Inflammatory macrophage (primary cell): ENCODE measurements at places on chromosomes 7 and 10.

GRCh38 chr10:30542001-30542894, 87.3 kb downstream of the LYZL2 start:
- peak; percentile 73 for DNase-seq

GRCh38 chr7:101667920-101668319, 38.8 kb upstream of the MYL10 start:
- peak; percentile 53 for DNase-seq

DNA sequence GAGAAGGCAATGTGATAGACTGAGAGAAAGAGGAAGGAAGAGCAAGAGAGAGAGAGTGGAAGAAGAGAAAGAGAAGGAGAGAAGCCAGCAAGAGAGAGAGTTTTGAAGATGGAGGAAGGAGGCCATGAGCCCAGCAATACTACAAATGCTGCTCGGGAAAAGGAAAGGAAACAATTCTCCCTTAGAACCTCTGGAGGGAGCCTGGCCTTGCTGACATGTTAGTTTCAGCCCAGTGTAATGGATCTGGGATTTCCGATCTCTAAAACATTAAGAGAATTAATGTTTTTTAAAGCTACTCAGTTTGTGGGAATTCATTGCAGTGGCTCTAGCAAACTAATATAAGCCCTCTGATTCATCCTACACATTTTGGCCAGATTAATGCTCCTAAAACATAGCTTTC, 206.8 kb upstream of the MTPN start:
- DNase-seq = no peak

DNA sequence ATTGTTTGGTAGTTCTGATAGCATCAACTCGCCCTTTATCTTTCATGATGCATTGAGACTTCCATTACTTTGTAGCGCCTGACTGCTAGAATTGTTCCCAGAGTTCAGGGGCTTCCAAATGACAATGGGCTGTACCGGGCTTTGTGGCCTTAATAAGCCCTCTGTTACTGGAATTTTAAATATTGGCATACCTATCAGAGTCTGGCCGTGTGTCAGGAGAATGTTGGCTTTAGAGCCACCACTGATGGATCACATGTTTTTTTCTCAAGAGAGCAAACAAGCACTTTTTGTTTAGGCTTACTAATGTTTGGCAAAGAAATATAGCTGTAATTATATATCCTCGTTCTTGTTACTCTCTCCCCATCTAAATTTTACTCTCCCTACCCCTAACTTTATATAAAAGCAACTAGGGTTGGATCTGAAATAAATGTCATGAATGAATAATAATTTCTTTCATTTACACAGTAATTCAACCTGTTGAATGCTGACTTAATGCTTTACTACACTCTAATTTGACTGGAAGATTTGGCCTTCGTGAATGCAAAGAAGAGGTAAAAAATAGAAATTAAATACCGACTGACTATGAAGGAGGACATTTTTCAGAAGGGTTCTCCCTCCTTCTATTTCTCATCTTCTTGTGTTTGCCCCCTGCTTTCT, 396.7 kb downstream of the AUTS2 start:
- no peak for DNase-seq

- no peak for DNase-seq
Observed at GRCh38 chr7:36312064-36312914, 77.4 kb upstream of the ANLN start.

DNA sequence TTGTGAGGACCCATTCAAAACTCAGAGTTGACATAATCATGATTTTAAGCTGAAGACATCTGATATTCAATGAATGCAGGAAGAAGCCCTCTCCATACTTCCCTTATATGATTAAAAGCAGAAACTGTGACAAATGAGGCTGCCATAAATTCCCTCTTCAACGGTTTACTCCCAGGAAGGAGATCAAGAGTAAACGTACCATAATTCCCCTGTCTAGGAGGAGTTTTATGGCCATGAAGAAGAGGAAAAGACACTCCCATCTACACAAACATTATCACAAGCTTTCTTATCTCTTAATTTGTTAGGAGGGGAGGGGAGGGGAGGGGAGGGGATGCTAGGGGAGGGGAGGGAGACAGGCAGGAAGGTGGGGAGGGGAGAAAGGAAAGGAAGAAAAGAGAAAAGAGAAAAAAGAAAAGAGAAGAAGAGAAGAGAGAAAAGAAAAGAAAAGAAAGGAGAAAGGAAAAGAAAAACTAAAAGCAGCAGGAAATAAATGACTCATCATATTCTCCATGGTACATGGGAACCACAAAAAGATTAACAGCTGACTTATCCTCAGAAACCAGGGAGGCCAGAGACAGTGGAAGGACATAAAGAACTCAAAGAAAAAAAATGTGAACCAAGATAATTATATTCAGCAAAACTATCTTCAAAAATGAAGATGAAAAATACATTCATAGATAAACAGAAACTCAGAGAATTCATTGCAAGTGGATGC, 121.6 kb downstream of the ALOX5 start:
- no peak for DNase-seq

GRCh38 chr10:70984986-70985722, 96.8 kb upstream of the PCBD1 start:
- DNase-seq = no peak

DNA sequence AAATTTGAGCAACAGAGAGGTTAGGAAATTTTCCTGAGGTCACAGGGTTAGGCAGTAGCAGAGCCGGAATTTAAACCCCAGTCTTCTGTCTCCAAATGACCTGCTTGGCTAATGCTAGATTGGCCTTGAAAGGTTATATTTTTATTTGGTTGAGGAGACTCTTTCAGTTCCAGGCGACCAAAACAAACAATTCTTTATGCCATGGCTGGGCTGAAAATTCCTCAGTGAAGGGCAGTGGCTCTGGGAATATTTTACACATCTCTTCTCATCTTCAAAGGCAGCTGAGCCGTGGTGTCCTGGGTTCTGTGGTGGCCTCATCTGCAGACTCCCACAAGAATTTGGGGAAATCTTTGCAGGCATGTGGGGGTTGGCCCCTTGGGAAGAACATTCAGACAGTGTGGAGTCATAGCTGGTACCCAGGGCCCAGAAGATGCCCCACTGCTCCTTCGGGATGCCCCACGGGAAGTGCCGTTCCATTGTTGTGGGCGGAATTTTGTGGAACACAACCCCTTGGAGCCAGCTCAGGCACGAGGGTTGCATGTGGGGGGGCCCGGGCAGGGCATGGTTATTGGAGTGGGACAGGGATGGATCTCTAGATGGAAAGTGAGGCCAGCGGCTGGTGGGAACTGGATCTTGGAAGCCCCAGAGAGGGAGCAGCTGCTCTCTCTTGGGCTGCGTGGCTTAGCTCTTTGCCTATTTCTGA, 33.2 kb downstream of the RPS24 start:
- DNase-seq = no peak

DNA sequence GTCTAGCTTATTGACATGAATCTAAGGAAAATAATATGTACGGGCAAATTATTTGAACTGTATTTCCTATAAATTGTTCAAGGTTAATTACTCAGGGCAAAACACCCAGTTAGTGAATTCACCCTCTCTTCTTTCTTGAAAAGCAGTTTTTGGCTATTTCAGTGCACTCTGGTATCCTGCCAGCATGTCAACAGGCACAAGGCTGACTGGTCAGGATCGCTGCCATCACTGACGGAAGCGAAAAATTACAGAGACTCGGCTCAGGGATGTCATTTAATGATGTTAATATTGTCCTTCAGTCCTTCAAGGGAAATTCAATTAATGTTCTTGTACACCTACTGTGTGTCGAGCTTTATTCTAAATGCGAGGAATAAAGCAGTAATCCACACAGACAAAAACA, 28.3 kb upstream of the OLAH start:
- no peak for DNase-seq

GRCh38 chr7:150481922-150482321, 31.5 kb downstream of the GIMAP8 start:
- peak; percentile 60 for DNase-seq

DNA sequence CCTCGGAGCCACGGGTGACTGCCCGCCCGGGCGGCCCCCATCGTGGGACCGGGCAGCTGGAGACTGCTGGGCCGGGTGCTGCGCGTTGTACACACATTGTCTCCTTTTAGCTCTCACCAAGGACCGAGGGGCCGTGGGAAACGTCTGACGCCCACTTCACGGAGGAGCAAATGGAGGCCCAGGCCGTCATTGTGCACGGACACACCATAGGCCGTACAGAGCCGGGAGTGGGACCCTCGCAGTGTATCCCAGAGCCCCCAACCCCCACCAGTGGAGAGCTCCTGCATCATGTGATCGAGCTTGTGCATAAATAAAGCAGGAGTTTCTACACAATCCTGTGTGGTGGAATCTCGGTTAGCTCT, 722 bp downstream of the DENND10 start:
- DNase-seq = no peak
